ENCODE measurements at places on chromosomes 4 and X.

DNA sequence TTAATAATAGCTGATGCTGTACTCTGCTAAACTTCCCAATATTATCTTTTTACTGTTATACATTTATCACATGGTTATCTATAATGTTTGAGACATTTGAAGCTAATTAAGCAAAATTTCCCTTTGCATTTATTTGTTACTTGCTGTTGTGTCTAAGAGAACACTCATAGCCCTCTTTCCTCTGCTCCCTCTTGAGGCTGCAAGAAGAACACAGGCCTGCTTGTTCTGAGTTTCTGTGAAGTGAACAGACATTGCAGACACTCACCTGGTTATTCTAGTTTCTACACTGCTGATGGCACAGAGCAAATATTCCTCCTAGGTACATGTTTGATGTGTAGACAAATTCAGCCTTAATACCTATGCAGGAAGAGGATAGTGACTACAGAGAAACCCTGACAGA is 367.8 kb downstream of the GASK1B start:
- DNase-seq, result no peak

- no peak for DNase-seq
Observed at GRCh38 chr4:188092824-188093223, 16.6 kb downstream of the TRIML2 start.

GRCh38 chr4:62320612-62321011 is 1120.5 kb downstream of the ADGRL3 start:
- DNase-seq, result no peak

DNA sequence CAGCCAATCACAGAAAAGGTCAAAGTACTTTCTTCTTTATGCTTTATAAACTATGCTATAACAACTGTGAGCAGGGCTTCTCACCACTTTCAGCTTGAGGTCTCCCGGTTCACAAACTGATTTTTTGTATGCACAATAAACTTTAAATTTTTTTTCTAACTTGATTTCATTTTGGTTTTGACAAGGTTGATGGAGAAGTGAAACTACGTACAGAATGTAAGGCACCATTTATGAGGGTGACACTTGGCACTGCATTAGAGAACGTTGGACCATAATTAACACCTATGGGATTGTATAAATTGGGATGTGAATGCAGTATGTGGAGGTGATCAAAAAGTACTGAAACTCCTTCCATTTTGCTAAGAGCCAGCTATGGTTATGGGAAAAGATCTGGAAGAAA is 857.9 kb upstream of the HTR2C start:
- no peak for DNase-seq

DNA sequence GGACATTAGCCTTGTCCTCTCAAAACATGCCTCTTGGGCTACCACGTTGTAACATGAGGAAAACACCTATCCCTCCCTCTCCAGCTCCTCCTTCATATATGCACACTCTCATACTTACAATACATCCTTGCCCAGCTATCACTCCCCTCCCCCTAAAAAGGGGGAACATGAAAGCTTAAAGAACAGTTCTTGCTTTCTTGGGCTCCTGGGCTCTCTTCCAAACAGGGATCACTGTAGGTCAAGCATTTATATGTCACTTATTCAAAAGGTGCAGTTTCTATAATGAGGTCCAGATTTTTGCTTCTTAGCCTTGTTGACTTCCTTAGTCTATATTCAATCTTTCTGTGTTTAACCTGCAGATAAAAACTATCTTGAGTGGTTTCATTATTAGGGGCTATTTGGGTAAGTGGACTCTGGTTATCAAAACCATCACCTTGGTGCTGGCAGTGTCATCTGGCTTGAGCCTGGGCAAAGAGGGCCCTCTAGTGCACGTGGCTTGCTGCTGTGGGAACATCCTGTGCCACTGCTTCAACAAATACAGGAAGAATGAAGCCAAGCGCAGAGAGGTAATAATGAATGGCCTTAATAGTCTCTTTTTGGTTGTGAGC is 119.4 kb downstream of the AKAP4 start:
- DNase-seq, result no peak

DNA sequence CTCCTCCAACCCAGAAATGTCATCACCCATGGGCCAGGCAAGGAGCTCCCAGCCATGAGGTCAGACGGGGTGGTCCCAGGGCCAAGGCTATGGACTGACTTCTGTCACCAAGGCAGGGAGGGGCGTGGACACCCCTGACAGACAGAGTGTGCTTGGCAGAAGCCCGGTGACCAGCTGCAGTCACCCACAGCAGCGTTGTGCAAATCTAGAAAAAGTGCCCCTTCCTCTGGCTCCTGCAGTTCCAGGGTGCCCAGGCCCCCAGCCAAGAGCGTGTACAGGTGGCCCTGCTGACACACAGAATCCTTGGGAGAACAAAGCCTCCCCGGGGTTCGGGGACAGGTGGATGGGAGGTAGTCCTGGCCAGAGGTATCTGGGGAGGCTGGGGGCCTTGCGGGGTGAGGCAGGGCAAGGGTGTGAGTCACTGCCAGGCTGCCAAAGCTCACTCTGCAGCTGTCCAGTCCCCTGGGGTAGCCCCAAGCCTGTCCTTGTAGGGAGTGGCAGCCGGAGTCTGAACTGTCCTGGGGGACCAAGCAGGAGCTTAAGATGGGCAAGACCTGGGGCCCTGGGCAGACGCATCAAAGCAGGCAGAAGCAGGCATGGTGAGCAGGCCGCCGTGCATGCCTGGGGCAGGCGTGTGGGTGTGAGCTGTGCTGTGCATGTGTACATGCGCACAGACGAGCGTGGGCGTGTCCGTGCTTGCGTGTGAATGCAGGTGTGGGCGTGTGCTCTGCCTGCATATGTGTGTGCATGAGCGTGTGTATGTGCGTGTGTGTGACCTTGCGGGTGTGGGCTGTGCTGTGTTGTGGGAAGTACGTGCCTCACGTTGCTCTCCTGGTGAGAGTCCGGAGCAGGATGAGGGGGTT is 3.3 kb downstream of the MYL5 start:
- DNase-seq, result no peak

DNA sequence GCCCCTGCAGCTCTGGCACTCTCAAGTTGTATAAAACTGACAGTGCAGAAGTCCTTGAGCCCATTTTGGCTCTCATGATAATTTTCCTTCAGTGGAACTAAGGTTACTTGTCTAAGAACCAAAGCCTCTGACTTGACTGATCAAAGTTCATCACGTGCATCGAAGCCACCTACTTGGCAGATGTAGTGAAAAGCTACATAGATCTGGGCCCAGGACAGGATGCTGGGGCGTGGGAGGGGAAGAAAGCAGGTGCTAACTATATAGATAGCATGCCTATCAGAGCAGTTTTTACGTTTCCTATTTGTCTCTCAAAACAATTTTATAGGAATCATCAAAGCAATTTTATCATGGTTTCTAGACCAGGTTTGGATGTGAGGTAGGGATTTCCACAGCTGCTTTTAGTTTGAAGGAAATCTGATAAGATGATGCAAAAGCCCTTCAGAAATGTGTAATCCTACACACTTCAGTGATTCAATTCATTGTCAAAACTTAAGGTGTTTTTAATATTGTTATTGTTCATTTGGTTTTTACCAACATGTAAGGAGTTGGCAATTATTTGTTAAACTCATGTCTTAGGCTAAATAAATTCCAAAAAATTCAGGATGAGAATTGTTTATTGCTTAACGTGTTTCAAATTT is 1.2 kb upstream of the CD40LG start:
- DNase-seq, result no peak

GRCh38 chr4:148980782-148981480 is 538.7 kb upstream of the NR3C2 start:
- no peak for DNase-seq

- DNase-seq, result no peak
Observed at GRCh38 chrX:155767876-155768769, 113.0 kb upstream of the VAMP7 start.

GRCh38 chr4:163562496-163562895 is 68.0 kb downstream of the TMA16 start:
- no peak for DNase-seq

DNA sequence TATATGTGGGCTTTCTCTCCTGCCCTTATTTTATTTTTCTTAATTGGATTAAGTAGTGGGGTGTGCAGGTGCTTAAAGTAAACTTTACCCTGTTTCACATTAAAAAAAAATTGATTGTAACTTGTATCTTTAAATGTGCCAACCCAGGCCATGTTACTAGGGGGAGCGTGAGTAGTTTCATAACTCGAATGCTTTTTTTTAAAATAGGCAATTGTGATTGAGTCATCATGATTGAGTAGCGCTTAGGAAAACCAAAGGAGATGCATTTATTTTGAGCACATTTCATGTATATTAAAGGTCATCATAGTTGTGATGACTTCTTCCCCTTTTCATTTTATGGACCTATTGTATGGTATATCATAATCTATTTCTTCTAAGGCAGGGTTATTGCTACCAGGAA is 32.2 kb downstream of the GPAT3 start:
- no peak for DNase-seq

- no peak for DNase-seq
Observed at GRCh38 chr4:36399762-36400353, 118.4 kb downstream of the DTHD1 start.

- no peak for DNase-seq
Observed at GRCh38 chr4:109127866-109128265, 174.6 kb downstream of the COL25A1 start.

DNA sequence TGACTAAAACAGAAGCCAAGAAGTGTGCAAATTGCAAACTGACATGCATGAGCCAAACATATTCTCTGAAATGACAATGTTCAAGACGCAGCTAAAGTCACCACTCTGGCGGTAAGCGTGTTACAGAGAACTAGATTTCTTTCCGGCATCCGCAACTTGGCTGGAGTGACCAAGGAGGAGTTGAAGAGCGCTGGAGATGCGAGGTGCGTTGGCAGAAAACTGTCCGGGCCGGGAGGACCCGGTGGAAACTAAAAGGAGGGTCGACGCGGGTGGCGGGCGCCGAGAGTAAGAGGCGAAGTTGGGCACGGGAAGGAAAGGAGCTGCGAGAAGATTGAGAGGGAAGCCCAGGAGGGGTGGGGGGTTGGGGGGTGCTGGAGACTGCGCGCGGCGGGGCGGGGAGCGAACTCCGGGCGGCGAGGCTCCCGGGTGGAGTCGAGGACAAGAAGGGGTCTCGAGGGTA is 807 bp downstream of the SEL1L3 start:
- no peak for DNase-seq

DNA sequence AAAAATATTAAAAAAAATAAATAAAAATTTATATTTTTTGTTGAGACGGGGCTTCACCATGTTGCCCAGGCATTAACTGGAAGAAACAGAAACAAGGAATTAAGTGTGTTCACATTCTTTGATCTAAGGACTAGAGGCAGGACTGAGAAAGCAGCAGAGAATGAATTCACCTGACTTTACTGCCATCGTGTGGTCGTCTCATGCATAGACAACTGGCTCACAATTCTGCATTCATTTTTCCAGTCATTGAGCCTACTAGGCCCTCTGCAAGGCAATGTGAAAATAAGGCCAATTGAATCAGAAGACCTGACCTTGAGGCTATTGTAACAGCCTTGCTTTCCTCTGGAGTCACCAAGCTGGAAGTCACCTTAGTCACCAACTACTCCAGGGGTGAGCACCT is 37.4 kb downstream of the LHFPL1 start:
- DNase-seq, result peak; percentile 4

- DNase-seq, result no peak
Observed at GRCh38 chr4:87410679-87411078, 11.7 kb upstream of the NUDT9 start.

DNA sequence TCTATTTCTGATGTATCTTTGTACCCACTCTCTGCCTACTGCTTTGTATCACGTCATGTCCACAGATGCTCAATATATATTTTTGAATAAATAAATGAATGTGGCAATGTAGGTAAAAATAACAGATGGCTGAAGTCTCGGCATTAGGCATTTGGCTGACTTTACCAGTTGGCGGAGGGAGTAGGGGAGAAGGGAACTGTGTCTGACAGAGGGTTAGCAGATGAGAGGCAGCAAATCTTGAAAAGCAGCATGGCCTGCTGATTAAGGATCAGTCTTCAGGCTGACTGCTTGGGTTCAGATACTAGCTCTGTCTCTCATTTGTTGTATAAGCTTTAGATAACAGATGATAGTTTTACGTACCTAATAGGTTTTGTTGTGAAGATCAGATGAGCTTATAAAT is 31.9 kb upstream of the RASGEF1B start:
- no peak for DNase-seq

GRCh38 chrX:81537723-81538122 is 335.8 kb downstream of the SH3BGRL start:
- DNase-seq, result no peak

All from hematopoietic multipotent progenitor cell treated with erythropoietin and hydrocortisone succinate and interleukin-3 and kit ligand, for 17 days (in vitro differentiated cells).